Inflammatory macrophage treated with lipopolysaccharide for 4 hours (primary cell): ENCODE measurements at places on chromosomes 5 and 9.

- no peak for DNase-seq
Measured at GRCh38 chr9:4266602-4267001, 33.3 kb downstream of the GLIS3 start.

DNA sequence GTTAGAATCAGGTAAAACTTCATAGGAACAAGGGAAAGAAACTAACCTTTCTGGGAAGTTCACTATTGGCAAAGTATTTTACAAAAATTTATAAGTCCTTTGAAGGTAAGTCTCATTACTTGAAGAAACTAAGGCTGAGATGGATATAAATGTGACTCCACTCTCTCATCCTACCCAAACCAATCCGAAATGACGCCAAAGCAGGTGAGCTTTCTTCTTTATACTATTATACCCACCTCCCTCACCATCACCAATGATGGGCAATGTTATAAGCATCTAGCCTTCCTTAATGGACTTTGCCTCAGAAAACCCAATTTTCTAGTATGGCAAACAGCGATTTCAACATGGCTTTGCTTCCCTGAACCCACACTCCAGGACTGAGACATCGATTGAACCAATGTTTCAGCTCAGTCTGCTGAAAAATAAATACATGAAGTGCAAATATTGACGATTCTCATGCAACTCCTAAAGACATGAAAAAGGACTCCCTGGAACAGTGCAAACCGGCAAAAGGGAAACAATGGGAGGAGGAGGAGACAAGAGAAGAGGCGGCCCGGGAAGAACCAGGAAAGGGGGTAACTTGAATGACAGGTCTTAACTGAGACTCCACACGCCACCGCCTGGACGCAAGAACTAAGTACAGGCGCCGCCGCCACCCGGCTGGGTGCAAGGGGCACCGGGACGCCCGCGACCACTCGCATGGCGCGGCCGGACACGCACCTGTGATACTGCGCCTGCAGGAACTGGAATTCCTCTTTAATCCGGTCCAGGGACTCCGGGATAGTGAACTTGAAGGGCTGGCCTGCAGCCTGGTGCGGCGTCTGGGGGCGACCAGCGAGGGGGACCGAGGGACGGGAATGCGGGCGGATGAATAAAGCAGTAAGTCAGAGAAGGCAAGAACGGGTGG, 2.5 kb downstream of the TLE1 start:
- DNase-seq: peak; percentile 73

DNA sequence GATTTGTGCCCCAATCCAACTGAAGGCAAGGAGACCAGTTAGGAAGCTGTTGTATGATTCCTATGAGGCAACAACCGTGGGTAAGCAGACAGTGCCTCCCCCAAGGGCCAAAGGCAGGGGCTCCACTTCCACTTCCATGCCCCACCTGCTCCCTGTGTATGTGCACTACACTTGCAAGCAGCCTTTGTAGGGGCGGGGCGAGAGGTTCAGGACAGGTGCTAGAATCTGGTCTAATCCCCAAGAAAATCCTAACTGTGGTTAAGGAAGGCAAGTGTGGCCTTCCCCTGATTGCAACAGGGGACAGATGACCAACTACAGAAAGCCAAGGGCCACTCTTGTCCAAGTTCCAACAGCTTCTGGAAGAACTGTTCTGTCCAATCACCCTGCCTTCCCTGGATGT, 41.7 kb downstream of the B4GALT1 start:
- peak; percentile 42 for DNase-seq

- DNase-seq: no peak
Measured at GRCh38 chr5:80277191-80277590, 21.3 kb upstream of the SERINC5 start.

DNA sequence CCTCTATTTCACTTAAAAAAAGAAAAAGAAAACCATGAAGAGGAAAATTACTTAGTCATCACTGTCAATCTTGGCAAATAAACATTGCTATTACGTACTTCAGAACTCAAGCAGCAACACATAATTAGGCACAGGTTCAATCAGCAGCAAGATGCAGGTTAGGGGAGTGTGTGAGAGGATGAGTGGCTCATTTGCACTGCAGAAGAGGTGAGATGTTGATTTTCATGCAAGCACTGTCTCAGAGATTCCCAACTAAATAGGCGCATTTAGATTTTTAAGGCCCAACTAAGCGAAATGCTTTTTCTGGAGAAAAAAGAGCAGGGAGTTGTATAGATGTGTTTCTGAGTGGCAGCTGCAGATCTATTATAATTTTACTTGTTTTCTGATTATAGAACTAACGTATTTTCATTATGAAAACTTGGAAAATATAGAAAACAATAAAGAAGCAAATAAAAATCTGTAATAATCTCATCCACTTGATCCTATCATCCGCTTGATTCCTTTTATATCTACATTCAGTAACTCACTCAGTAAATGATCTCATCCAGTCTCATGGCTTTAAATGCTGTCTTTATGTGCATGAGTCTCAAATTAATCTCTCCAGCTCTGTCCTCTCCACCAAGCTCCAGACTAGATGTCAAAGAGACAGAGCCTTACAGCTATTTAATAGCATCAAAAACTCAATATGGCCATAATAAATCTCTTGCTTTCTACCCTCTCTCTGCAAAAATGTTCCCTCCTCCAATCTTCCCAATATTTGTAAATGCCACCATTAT, 162.5 kb downstream of the ZNF462 start:
- no peak for DNase-seq
